Heart left ventricle (tissue), 16 donors: ENCODE measurements at places on chromosomes 2 and 18. TPM values are rescaled to one million over a fixed set of nuclear protein-coding genes. Genes with fewer than 3 reads are reported as not detected.

DNA sequence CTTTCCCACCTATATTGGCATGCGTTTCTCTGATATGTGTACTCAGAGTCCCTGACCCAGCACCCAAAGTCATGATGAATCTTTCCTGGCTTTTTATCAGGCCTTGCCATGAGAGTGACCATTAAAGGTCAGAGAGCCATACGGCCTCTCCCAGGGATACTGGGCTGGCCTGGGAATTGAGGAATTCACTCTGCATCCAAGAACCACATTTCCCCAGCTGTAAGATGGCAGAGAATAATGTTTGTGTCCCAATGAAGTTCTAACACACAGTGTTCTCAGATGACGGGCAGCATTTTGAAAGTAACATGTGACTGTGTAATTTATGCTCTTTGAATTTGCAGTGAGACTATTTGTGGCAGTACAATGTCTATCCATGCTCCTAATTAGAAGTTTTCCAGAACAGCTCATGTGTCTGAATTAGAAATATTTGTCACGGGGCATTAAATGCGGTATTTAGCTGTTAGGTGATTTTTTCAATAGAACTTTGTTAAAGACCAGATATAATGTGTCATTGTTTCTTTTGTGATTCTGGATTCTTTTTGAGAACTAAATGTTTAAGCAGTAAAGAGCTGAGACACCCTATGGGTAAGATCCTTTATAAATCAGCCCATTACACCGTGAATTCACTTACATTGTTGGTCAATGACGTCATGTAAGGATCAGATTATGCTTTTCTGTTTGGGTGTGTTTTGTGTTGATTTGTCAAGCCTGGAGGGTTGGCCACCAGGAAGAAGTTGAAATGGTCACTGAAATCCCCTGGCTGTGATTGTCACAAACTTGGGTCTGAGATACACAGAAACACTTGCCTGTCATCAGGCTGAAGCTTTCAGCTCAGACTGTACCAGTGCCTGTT lies 7.3 kb upstream of the SLC3A1 start:
- DNase-seq, result no peak

- DNase-seq, result no peak
Observed at GRCh38 chr2:3718679-3719078, 15.3 kb downstream of the DCDC2C start.

DNA sequence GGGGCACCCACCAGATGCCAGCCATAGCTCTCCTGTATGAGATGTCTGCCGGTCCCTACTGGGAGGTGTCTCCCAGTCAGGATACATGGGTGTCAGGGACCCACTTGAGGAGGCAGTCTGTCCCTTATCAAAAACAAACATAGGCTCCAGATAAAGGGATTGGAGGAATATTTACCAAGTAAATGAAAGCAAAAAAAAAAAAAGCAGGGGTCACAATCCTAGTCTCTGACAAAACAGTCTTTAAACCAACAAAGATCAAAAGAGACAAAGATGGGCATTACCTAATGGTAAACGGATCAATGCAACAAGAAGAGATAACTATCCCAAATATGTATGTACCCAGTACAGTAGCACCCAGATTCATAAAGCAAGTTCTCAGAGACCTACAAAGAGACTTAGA lies 640.0 kb upstream of the LRRTM4 start:
- DNase-seq, result no peak

GRCh38 chr2:43450617-43451016 lies 145.2 kb downstream of the THADA start:
- no peak for DNase-seq

Gene SOWAHC
- polyA plus RNA-seq, result 0.91 TPM

Gene CNDP1
- not detected for polyA plus RNA-seq

GRCh38 chr2:69428981-69429380 lies 8.3 kb downstream of the NFU1 start:
- no peak for DNase-seq

Gene FOXD4L1
- 0.08 TPM for polyA plus RNA-seq

- DNase-seq, result no peak
Observed at GRCh38 chr2:86002375-86002774, 103.3 kb downstream of the POLR1A start.

DNA sequence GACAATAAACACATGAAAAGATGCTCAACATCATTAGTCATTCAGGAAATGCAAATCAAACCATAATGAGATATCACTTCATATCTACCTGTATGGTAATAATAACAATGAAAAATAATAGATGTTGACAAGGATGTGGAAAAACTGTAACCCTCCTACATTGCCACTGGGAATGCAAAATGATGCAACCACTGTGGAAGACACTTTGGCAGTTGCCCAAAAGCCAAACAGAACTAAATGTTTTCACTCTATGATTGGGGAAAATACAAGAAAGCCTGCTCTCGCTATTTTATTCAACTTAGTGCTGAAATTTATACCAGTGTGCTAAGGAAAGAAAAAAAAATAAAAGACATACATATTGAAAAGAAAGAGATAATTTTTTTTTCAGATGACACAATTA lies 934.5 kb downstream of the CNTNAP5 start:
- DNase-seq, result no peak

- no peak for DNase-seq
Observed at GRCh38 chr2:152330235-152330866, 4.6 kb upstream of the FMNL2 start.

DNA sequence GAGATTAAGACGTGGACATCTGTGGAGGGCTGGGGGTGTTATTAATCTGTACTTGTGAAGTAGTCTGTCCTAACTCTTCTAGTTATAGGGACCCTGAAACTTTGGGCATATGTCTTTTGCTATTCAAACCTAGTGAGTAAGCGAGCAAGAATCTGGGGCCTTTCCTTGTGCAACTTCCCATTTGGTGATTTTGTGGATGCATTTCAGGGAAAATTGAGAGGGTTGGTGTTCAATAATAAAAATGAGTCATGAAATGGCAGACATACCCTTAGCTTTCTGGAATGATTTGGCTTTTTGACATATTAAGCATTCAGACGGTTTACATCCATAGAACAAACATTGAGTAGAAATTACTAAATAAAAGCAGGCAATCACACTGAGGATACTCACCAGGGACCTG lies 17.0 kb downstream of the COL4A4 start:
- no peak for DNase-seq

- peak; percentile 43 for DNase-seq
Observed at GRCh38 chr2:38409156-38410102, 32.4 kb upstream of the ATL2 start.

Gene SEMA4F
- 0.95 TPM for polyA plus RNA-seq

DNA sequence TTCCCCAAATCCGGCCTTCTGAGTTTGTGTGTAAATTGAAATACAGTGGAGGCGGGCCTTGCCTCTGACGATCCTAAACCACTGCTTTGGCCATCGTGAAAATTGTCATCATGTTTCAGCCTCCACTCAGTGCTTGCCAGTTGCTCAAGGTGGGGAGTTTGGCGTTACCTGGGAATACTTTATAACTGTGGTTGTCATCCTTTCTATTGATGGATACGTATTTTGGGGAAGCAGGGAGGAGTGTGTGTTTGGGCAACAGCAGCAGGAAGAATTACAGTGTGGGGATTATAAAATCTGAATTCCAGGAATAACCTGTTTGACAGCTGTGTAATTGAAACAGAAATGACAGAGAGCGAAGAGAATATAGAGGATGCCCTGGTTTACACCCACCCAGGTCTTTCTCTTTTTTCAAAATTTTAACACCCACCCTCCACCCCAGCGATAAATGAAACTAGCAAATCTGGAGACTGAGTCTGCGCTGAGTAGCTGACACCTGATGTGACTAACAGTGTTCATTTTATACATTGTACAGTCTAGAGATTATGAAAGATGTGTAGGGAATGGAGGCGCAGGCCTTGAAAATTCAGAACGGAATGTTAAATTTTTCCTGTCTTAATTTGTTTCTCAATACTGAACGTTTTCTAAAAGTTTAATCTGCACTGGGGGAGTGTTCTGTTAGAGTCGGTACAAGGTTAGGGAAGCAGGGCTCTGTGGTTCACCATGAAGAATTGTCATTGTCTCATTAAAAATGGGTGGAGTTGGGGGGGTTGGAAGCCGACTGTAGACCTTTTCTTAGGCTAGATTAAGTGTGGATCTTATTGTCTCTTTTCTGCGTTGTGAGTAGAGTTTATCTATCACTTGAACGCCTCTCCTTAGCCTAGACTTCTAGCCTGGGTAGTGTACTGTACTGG lies 1.6 kb downstream of the MAP4K4 start:
- no peak for DNase-seq

Gene RIT2
- not detected for polyA plus RNA-seq

- no peak for DNase-seq
Observed at GRCh38 chr2:204027091-204027490, 90.5 kb downstream of the ICOS start.

Gene CCDC148
- not detected for polyA plus RNA-seq

DNA sequence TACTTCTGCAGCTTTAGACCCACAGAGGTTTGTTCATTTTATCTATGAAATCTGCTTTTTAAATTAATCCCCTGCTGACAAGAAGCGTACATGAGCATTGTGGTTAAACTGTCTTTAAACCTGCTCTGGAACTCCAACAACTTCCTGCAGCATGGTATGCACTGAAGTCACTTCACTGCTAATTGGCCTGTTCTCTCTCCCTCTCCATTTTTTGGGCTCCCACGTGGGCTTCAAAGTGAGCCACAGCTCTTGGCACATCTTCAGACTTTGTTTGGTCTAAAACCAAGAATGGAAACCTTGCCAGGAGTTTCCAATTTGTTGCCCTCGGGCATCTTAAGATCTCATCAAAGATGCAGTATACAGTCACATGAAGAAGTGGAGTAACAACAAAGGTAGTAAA lies 311.4 kb downstream of the LRRTM1 start:
- DNase-seq, result no peak

GRCh38 chr2:204089574-204089973 lies 153.0 kb downstream of the ICOS start:
- DNase-seq, result no peak

- DNase-seq, result no peak
Observed at GRCh38 chr2:2881499-2881898, 496.1 kb downstream of the EIPR1 start.

GRCh38 chr2:100891906-100892642 lies 72.1 kb downstream of the NPAS2 start:
- DNase-seq, result no peak

DNA sequence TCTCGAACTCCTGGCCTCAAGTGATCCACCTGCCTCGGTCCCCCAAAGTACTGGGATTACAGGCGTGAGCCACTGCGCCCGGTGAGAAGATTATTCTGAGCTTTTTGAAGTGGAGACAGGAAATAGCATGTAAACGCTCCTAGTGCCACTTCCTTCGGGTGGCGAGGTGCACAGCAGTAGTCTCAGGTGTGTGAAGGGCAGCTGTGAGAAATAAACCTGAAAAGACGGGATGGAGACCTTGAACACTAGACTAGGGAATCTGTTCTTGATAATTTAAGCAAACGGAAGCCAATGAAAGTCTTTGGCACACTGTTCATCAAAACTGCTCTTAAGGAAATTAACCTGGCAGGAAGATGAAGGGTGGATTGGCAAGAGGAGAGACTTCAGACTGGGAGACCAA lies 439 bp upstream of the PLEKHH2 start:
- DNase-seq, result no peak

Gene CGREF1
- polyA plus RNA-seq, result 0.67 TPM

- no peak for DNase-seq
Observed at GRCh38 chr2:62554440-62554839, 48.4 kb upstream of the TMEM17 start.

DNA sequence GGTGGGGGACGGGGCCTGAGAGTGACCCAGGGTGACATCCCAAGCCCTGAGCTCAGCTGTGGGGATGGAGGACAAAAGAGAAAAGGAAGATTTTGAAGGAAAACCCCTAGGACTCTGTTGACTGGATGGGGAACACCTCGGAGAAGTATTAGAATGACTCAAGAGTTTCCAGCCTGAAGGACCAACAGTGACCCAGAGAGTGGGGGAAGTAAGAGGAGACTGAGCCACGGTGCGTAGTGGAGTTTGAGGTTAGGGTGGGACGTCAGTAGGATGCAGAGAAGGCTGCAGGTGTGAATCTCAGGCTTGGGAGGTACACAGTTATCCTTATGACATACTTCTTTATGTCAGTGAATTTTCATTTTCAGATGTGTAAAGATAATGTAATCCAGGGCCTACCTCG lies 119.5 kb downstream of the NCK2 start:
- no peak for DNase-seq

- DNase-seq, result no peak
Observed at GRCh38 chr2:164935118-164936101, 19.9 kb downstream of the SLC38A11 start.

- no peak for DNase-seq
Observed at GRCh38 chr18:37764541-37765288, 199.1 kb upstream of the CELF4 start.

DNA sequence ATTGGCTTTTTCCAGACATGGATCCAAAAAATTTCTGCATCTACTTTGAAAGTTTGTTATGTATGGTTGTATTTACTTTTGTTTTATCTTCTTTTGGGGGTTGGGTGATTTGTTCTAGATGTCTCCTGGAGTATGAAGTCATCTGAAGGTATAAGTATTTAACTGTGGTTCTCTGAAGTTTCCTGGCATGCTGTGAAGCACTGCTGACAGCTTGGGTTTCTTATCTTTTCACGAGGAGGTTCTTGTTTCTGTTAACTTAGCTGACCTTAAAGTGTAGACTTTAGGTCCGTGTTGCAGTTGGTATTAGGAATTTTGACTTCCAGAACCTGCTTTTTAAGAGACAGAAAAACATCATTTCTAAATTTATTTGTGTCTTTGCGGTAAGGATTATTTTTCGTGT lies 15.9 kb downstream of the GLS start:
- DNase-seq, result no peak

DNA sequence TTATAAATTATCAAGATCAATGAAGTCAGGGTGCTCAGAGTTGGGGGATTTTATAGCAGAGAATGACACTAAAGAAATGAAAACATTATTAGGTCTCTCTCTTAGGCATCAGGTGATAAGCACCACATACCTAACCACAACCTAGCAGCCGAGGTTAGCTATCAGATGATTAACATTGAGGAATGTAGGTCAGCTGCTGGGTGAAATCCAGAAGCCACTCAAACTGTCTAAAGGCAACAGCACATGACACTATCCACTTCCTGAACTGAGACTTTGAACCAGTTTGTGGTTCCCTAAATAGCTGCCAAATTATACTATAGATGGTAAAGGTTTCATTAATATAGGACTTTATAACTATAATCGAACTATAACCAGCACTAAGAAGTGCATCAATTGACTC lies 4.7 kb downstream of the EPG5 start:
- no peak for DNase-seq
